ENCODE measurements at places on chromosomes 1 and 21.

DNA sequence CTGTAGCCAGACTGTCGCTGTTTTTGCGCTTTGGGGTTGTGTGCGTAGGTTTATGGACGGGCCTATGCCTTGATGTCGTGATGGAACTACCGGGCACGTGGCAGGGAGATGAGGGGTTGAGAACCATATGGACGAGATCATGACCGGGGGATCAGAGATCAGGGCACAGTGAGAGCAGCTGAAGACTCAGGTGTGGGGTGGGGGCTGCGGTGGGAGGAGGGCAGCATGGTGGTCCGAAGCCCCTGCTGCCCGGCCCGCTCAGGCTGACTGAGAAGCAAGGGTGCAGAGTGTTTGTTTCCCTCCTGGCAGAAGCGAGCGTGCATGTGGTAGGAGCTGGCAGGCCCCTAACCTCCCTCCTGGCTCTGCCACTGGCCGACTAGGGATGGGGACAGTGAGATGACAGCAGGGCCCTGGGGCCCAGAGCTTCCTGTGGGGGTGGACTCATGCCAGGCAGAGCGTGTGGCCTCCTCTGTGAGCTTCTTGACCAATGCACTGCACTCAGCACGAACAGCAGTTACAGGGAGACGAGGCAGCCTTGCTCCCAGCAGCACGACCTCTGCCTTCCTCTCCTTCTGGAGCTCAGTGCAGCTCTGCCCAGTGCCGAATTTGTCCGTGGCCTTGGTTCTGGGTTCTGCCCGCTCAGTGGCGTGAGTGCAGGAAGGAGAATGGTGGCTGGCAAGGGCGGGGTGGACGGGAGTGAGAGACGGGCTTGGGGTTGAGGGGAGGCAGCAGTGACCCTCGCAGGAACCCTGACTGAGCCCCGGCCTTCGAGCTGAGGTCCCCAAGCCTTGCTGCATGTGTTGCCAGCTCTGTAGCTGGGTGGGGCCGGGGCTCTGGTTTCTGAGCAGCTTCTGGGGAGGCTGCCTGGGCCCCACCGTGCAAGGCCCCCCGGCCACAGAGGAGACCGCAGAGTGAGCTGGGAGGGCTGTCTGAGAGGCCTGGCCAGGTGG lies 22.2 kb upstream of the LRRC3 start:
- DNase-seq = no peak

GRCh38 chr1:150288822-150289221 lies 4.8 kb upstream of the MRPS21 start:
- no peak for DNase-seq

- DNase-seq = no peak
Observed at GRCh38 chr1:6002714-6003501, 10.7 kb upstream of the NPHP4 start.

- no peak for DNase-seq
Observed at GRCh38 chr21:27094184-27094948, 127.5 kb upstream of the ADAMTS5 start.

GRCh38 chr1:92945748-92946270 lies 15.5 kb downstream of the DIPK1A start:
- DNase-seq = no peak

DNA sequence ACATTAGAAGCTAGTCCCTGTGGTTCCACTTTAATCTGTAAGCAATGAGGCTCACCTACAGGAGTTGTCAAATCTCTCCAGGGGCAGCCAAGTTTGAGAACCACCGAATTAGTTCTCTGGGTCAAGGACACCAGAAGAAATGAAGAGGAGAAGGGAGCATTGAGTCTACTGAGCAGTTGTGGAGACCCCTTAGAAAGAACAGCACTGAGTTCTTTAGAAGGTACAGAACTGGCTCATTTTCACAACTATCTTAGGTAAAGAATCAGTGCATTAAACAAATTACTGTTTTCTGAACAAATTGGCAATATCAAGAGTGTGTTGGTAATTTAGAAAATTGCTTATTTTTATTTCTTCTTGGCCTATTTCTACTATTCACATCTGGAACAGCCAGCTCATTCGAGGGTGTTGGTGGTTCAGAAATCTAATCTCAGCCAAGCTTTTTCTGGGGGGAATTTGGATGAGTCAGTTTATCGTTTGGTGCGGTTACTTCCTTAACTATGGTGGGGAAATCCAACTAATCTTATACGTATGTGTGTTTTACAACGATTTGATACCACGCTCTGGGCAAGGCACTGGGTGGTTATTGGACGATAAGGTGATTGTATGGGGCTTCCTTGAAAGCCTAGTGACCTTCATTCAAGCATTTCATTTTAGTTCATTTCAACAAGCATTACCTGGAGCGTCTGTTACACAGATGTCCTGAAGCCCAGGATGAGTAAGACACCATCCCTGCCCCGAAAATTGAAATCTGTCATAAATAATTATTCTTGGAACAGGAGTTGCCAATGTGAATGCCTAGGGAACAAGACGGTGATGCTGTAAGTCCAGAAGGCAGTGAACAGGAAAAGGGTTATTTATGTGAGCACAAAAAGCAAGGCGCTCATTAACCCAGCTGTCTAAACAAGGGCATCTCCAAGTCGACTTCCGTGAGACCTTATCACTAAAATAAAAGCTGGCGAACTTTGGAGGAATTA lies 52.0 kb upstream of the TMPRSS2 start:
- peak; percentile 22 for DNase-seq

- peak; percentile 74 for DNase-seq
Observed at GRCh38 chr1:203133970-203134725, 6.6 kb downstream of the ADORA1 start.

- peak; percentile 51 for DNase-seq
Observed at GRCh38 chr1:47727051-47727696, 270.0 kb downstream of the TRABD2B start.

GRCh38 chr1:229254910-229255541 lies 15.9 kb upstream of the RAB4A start:
- DNase-seq = no peak

DNA sequence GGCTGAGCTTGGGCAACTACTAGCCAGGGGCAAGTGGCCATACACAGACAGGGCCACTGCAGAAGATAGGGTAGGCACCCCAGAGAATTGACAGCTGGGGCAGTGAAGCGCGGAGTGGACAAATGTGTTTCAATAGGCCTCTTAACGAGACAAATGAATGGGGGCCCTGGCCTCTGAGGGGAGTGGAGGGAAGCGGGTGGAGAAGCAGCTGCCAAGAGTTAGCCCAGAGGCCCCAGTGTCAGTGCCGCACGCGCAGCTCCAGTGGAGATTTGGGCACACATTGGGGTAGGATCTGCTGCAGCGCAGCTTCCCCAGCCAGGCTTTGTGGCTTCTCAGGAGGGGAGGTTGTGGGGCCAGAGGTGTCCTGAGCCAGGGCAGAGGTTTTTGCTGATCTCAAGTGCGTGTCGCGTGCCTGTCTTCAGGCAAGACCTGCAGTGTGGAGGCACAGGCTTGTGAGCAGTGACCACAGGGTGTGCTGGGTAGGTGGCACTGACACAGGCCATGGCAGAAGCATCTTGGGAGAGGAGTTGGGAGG lies 16.9 kb downstream of the PTPRF start:
- DNase-seq = no peak

DNA sequence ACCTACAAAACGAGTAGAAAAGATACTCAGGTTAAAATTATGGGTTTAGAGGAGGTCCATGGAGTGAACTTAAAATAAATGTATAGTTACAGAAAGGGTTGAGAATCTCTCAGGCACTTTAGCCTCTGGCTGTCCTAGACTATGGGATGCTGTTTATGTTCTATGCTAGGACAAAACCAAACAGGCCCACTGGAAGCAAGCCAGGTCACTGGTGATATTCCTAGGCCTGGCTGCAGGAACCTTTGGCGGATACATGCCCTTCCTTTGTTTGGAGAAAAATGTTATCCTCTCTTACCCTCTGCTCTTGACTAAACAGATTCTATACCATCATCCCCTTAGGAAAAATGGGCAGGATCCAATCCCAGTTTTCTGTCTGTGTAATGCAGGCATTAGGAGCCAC lies 90.7 kb upstream of the DUSP10 start:
- no peak for DNase-seq

All from inflammatory macrophage treated with lipopolysaccharide for 4 hours (primary cell).